ENCODE measurements at places on chromosomes 12 and 14.

GRCh38 chr12:56645201-56645716 is 525 bp downstream of the ATP5F1B start:
- DNase-seq = peak; percentile 57

DNA sequence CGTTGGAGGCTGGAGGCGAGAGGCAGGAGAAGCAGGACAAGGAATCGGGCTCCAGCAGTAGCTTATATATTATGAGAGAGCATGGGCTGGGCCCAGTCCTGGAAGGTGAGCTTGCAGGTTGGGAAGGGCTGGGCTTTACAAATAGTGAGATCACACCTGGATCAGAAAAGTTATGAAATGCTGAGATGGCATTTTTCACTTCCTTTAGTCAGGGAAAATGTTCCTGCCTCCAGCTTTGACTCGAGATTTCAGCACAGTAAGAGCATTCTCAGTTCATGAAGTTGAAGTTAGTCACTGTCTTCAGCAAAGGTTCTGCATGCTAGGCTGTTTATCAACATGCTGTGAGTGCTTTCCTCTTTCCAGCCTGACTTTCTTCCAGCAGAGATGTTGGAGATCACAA is at the start of gene KRT6C:
Gene KRT6C, minus strand, starts transcription at position 38 of the 400 bp plus-strand sequence. CDS start 68 bp downstream, outside the sequence.
- DNase-seq = no peak

DNA sequence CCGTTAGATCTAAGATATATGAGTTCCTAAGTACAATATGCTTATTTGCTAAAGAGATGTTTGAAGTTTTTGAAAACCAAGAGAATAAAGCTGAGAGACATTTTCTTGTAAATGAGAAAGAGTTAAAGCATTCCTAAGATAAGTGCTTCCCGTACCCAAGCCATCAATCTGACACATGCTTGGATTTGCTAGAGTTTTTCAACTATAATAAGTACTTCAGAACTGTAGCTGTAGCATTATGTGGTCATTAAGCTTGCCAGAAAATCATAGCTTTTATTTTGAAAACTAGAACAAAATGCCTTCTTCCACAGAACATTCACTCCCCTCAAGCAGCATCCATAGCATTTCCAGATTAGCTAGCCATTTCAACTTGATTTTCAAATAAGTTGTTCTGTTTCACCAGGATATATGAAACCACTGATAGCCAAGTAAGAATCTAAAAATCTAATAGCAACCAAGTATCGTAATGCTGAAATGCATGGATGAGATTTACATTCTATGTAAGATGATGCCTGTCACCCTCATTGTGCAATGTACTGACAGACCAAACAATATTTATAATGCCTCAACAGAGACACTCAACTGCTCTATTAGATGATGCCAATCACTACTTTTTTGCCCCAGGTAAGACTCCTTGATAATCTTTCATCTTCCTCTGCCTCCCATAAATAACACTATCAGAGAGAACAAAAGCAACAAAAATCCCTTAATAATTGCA is 8.0 kb downstream of the SNW1 start:
- no peak for DNase-seq

- no peak for DNase-seq
These were observed 44.4 kb upstream of the BATF start for GRCh38 chr14:75477881-75478280.

DNA sequence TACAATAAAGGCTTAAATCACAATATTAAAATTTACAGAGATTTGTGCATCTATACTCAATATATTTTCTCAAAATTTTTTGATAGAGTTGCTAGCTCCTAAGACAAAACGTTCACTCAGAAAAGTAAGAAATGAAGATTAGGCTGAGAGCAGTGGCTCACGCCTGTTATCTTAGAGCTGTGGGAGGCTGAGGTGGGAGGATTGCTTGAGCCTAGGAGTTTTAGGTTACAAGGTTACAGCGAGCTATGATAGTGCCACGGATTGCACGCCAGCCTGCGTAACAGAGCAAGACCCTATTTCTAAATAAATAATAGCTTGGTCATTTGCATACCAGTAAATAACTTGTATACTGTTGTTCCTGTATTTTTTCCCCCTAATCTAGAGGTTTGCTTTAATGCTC is 35.0 kb upstream of the CFL2 start:
- DNase-seq = no peak

- DNase-seq = no peak
These were observed 13.9 kb downstream of the ATL1 start for GRCh38 chr14:50573862-50574261.

DNA sequence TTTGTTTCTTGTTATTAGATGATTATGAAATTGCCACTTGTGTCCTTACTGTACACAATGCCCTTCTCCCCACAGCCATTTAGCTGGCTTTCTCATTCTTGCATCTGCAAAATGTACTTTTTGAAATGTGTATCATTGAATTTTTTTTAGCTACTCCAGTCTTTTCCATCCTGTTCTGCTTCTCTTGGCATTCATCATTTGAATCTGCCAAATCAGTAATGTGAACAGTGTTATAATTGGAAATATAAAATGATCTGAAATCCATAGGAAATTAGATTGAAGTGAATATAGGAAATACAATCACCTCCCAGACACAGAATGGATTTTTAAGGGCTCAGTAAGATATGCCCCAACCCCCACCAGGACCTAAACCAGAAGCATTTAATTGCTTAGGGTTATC is 253.4 kb downstream of the C12orf50 start:
- no peak for DNase-seq

- DNase-seq = no peak
These were observed 91.0 kb downstream of the GRIP1 start for GRCh38 chr12:66587912-66588311.

DNA sequence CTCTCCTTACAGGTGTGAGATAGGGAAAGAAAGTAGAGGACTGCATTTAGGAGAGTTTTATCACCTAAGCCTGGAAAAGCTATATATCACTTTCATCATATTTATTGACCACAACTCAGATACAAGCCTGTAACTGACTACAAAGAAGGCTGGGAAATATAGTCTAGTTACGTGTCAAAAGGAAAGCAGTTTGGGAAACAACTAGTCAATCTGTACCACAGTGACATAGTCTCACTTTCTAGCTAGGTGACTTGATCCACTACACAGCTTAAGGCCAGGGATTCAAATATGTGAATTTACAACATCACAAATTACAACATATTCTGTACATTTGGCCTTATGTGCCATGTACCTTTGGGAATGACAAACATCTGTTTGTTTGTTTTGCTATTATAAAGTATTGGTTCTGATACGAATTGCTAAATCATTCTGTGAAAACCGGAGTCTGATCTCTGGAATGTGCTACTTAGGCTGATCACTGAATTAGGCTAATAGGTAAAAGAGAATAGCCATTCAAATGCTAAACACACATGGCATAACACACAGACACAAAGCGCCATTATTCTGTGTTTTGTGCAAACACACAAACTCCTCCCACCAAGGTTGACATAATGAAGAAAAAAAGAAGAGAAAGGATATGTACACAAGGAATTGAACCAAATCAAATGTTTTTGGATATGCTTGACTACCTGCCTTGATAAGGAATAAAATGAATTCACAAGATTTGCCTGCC is 279.8 kb downstream of the DUSP6 start:
- DNase-seq = no peak

- DNase-seq = no peak
These were observed 182.8 kb upstream of the NTF3 start for GRCh38 chr12:5248999-5249526.

- DNase-seq = no peak
These were observed 17.9 kb downstream of the WASHC3 start for GRCh38 chr12:102043928-102044327.

GRCh38 chr12:1056390-1056789 is 65.4 kb downstream of the ERC1 start:
- DNase-seq = no peak

- DNase-seq = peak; percentile 50
These were observed 50.4 kb upstream of the DDX11 start for GRCh38 chr12:31023271-31023724.

DNA sequence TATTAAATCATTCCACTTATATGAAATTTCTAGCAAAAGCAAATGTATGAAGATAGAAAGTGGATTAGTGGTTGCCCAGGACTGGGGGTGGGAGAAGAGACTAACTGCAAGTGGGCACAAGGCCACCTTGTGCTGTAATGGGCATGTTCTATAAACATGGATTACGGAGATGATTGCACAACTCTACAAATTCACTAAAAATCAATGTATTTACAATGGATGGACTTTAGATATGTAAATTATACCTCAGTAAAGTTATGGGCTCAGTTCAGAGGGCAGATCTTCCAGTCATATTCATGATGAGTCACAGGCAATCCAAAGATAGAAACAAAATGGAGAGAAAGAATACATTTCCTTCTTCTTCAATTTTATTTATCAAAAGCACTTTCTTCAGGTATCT is 173.9 kb downstream of the NDUFA12 start:
- no peak for DNase-seq

DNA sequence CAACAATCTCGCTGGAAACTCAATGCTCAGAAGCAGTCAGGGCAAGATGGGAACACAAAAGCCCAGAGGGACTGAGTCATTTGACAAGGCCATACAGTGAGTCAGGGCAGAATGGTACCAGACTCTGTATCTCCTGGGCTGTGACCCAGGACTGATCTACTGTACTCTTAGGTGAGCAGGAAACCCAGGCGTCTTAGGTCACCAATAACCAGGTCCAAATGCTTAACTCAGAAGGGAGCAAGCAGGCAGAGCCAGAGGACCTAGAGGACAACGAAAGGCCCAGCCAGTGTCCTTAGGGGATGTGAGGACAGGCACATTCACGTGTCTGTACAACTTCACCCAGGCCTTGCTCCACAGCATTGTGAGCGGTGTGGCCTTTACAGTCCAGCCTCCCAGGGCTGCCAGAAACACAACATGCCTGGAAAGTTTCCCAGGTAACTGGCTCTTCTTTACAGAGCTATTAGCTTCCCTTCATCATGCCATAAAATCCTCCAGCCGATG is 69.9 kb downstream of the ARL6IP4 start:
- peak; percentile 81 for DNase-seq

- DNase-seq = no peak
These were observed 234.1 kb downstream of the KTN1 start for GRCh38 chr14:55814064-55814463.

DNA sequence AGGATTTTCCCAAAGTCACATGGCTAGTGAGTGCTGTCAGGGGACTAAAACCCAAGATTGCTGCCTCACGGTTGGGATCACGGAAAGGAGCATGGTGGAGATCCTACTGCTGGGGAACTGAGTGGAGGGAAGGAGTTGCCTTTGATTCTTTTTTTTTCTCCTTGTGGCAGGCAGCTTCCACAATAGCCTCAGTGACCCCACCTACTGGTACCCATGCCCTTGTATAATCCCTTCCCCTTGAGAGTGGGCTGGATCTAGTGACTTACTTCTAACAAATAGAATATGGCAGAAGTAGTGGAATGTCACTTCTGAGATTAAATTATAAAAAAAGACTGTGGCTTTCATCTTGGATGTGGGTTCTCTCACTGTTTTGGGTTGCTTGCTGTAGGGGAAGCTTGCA is 135.7 kb downstream of the DICER1 start:
- DNase-seq = no peak

GRCh38 chr14:29085546-29085945 is 319.0 kb downstream of the FOXG1 start:
- no peak for DNase-seq

DNA sequence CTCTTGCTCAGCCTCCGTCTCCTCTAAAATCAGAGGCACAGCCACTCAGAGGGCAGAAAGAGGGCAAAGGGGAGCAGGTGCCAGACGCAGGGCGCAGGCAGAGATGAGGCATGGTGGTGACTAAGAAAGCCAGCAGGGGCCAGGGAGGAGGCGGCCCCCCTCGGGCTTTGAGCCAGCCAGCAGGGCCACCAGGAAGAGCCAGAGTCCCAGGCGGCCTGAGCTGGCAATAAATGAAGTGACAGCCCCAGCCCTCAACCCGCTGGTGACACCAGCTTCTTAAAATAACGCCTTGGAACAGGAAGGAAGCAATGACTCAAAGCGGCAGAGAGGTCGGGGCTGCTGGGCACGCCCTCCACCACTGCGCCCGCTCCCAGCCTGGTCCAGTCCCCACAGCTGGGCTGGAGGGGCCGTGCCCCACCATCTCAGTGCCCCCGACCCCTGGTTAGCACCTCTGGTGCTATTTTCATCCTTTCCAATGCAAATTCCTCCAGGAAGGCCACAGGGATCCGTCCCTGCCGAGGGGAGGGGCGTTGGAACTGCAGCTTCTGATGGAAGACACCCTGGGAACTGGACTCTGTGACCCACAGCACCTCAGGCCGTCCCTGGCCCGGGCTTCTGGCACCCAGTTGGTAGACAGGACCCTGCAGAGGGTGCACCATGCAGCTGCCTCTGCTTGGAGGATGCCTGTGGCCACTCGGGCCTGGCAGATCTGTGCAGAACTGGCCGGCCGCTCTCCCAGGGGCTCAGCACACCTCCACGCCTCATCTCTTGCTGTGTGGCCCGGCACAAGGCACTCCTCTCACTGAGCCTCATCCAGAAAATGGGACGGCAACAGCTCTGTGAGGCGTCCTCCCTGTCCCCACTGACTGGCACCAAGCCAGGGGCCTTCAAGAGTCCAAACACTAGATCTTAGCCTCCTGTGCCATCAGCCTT is 113.7 kb downstream of the NCOR2 start:
- peak; percentile 80 for DNase-seq

GRCh38 chr12:120497524-120498150 is 1.7 kb downstream of the DYNLL1 start:
- no peak for DNase-seq

- DNase-seq = no peak
These were observed 461.7 kb downstream of the GXYLT1 start for GRCh38 chr12:41683023-41683422.

DNA sequence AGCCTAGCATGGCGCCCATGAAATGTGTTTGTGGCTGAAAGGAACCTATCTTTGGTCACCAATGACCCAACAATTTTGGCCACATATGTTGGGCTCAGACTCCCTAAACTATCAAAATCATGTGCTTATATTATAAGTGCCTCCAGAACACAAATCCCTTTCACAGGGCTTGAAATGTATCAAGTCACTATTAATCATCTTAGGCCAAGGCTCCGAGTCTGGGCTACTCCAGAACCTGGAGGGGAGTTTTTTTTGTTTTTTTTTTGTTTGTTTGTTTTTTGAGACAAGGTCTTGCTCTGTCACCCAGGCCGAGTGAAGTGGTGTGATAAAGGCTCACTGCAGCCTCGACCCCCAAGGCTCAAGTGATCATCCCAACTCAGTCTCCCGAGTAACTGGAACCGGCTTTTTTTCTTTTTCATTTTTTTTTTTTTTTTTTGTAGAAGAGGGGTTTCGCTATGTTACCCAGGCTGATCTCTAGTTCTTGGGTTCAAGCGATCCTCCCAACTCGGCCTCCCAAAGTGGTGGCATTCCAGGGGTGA is 989 bp upstream of the DRAM1 start:
- DNase-seq = no peak

DNA sequence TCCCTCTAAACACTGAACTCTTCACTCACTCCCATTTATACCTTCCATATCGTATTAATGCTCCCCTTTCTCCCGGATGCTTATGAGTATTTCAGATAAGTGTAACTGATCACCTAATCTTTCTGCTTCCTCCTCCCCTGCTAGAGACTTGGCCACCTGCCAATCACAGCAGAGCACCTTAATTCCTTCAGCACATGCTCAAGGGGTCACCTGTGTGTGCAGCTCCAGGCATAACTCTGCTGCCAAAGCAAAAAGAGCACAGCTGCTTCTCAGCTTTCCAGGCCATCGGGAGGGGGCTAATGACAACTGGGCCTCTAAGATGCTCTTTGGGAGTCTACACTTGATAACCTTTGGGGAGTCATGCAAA is 106.9 kb upstream of the DYRK2 start:
- no peak for DNase-seq

GRCh38 chr12:63042646-63043045 is 107.7 kb upstream of the PPM1H start:
- no peak for DNase-seq

- DNase-seq = no peak
These were observed 109.4 kb downstream of the RFLNA start for GRCh38 chr12:124404162-124404784.

GRCh38 chr12:24505366-24506015 is 443.4 kb downstream of the BCAT1 start:
- no peak for DNase-seq

All from islet precursor cell (in vitro differentiated cells).